ENCODE measurements at places on chromosomes 2 and 18.

DNA sequence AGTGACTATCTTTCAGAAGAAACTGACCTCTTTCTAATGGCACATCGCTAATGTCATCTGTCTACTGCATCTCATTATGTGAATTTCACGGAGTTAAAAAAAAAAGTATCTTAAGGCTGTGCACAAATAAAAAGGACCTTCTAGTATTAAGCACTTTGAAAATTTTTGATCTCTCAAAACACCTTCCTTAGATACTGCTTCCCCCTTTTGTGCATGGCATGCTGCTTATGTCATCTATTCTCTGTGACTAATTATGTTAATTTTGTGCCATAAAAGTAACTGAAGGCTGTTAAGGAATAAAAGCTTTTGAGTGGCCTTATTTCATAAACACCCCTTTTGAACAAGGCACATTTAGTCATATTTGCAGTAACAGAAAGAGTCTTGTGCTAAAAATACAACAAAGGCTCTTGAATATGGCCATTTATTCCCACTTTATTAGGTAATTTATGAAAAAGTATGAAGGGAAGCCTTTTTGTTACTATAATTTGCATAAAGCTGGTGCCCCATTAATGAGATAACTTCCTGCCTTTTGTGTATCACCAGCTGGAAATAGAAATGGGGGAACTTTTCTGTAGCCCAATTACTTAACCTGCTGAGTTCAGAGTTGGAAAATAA lies 1412.0 kb upstream of the ZEB2 start:
- no peak for DNase-seq

- DNase-seq: no peak
These were observed 314.8 kb downstream of the TSN start for GRCh38 chr2:122070241-122070731.

DNA sequence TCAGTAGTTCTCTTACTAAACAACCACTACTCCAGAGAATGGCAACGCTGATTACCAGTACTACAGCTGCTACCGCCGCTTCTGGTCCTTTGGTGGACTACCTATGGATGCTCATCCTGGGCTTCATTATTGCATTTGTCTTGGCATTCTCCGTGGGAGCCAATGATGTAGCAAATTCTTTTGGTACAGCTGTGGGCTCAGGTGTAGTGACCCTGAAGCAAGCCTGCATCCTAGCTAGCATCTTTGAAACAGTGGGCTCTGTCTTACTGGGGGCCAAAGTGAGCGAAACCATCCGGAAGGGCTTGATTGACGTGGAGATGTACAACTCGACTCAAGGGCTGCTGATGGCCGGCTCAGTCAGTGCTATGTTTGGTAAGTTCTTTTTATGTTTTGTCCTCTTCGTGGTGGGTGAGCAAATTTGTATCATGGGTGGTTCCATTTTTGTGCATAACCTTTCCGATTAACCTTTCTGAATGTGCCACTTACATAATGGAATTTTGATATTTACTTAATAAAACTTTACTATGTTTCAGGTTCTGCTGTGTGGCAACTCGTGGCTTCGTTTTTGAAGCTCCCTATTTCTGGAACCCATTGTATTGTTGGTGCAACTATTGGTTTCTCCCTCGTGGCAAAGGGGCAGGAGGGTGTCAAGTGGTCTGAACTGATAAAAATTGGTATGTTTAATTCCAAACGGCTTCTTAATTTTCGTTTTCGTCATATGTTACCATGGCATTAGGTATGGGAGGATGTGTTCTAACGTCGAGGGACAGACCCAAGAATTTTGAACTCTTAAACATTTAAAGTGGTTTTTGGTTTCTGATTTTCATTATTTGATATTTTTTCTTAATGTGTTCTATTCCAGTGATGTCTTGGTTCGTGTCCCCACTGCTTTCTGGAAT lies 1.3 kb downstream of the SLC20A1 start:
- DNase-seq: no peak

DNA sequence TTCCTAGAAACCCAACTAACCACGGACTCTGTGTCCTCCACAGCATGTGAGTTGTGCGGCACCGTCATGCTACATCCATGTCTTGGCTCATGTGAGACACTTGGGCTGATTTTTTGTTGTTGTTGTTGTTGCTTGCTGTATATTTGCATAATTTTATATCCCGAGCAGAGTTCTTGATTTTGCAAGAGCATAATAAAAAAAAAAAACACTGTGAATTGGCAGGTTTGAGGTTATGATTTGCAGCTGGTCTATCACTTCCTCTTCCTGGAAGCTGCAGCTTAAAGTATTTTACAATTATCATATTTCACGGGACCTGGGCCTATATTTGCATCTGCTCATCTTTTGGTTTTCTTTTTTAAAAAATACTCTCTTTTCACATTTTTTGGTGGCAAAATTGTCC lies 142.3 kb upstream of the NRP2 start:
- DNase-seq: no peak

DNA sequence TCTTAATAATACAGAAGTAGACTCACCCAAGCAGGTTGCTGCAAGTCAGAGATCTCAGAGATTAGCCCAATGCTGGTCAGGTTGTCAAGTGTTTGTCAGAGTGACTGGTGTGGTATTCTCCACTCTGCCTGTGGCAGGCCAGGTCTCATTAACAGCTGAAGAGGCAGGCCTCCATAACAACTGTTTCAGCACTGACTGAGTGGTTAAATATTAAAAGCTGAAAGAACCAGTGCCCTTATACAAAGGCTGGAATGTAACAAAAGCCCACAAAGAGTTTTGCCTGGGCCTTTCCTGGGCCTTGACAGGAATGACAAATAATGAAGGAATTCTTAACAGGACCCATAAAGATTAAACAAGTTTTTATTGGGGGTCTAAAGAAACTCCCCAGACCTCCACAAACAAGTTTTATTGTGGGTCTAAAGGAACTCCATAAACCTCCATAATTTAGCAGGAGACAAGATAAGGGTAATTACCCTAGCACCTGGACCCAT lies 26.8 kb downstream of the SULT1C2 start:
- no peak for DNase-seq

DNA sequence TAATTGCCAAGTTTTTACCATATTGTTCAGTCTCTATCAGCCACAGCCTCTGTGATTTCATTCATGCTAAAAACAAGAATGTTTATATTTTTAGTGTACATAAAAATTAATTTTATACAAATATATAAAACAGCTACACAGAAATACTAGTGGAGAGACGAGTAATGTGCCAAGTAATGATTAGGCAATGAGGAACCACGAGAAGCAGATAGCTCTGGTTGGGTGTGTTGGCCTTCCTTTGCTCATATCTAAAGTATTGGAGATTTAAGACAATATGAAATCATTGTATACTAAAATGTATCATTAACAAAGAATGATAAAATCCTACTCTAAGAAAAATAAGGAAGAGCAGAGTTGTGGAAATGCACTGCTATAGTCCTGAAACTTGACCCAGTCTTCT lies 326.7 kb downstream of the AGAP1 start:
- DNase-seq: no peak

GRCh38 chr2:55912926-55913325 lies 10.7 kb downstream of the EFEMP1 start:
- DNase-seq: no peak

GRCh38 chr2:109348671-109349502 lies 219.9 kb downstream of the SH3RF3 start:
- no peak for DNase-seq
